ENCODE measurements at places on chromosomes 16 and 17.

DNA sequence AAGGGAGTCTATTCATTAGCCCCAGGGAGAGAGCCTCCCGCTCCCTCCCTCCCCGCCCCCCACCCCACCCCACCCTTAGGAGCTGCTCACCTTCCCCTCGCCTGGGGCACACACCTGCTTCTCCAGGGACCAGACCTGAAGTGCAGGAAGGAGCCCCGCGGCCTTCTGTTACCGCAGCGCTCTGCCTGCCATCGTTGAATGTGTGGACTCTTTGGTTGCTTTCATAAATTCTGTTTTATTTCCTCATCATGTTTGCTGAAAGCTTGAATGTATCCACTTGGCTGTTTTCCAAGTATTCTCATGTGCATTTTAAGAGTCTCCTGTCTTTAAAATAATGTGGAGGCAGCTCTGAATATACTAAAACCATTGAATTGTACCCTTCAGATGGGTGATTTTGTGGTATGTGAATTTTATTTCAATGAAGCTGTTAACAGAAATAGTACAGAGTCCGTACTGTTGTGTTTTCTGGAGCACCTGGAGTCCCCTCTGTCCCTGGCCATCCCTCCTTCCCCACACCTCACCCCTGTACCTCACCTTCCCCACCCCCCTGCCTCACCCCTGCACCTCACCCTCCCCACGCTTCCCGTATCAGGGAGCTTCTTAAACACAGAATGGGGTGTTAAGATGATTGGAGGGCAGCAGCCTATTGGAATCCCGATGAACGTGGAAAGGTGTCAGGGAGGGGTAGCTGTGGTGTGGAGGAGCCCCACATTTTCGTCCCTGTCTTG is 25.5 kb downstream of the RAB11FIP3 start:
- DNase-seq = no peak

GRCh38 chr17:49548506-49549310 is 27.0 kb upstream of the NXPH3 start:
- no peak for DNase-seq

- DNase-seq = no peak
Observed at GRCh38 chr16:87141402-87141801, 175.8 kb downstream of the C16orf95 start.

GRCh38 chr17:78821961-78822360 is 18.7 kb downstream of the USP36 start:
- no peak for DNase-seq

DNA sequence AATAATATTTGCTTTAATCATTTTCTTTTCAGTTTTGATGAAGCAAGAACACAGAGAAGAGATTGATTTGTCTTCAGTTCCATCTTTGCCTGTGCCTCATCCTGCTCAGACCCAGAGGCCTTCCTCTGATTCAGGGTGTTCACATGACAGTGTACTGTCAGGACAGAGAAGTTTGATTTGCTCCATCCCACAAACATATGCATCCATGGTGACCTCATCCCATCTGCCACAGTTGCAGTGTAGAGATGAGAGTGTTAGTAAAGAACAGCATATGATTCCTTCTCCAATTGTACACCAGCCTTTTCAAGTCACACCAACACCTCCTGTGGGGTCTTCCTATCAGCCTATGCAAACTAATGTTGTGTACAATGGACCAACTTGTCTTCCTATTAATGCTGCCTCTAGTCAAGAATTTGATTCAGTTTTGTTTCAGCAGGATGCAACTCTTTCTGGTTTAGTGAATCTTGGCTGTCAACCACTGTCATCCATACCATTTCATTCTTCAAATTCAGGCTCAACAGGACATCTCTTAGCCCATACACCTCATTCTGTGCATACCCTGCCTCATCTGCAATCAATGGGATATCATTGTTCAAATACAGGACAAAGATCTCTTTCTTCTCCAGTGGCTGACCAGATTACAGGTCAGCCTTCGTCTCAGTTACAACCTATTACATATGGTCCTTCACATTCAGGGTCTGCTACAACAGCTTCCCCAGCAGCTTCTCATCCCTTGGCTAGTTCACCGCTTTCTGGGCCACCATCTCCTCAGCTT is 45.0 kb downstream of the ESRP2 start:
- DNase-seq = no peak

GRCh38 chr16:89078172-89078571 is 15.5 kb upstream of the ACSF3 start:
- no peak for DNase-seq

- no peak for DNase-seq
Observed at GRCh38 chr17:3972281-3972731, 8.1 kb upstream of the ATP2A3 start.

GRCh38 chr17:7557775-7558543 is 591 bp upstream of the TNFSF13 start:
- DNase-seq = no peak

GRCh38 chr16:53465606-53466280 is 31.5 kb downstream of the RBL2 start:
- no peak for DNase-seq

GRCh38 chr17:67679721-67680120 is 38.0 kb upstream of the NOL11 start:
- no peak for DNase-seq

- DNase-seq = no peak
Observed at GRCh38 chr17:81217491-81217890, 5.3 kb downstream of the CEP131 start.

- DNase-seq = no peak
Observed at GRCh38 chr16:59053911-59054310, 319.8 kb upstream of the GOT2 start.

DNA sequence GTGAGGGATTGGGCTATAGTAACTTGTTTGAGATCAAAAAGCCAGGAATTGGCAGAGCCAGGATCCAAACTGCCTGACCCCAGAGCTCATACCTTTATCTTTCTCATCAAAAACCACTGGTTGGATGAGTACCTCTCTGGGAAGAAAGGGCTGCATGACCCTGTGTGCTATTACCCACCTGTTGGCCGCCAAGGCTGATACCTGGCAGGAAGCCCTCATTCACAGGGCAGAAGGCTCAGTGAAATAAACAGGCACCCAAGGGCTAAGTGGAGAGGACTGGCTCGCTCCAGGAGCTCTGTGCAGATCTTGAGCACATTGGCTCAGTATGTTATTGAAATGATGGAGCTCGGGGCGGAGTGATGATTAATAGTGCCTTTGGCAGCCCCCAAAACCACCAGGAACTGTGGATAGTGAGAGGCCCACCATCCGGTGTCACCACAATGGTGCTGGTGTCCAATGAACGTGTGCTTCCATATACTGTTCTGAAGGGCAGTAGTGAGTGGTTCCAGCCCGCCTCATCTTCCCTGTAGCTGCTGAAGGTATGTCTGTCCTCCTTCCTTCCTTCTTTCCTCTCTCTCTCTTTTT is 197.6 kb downstream of the MSI2 start:
- no peak for DNase-seq

GRCh38 chr16:81715358-81716196 is 63.5 kb upstream of the PLCG2 start:
- peak; percentile 61 for DNase-seq

- DNase-seq = no peak
Observed at GRCh38 chr17:34614698-34615097, 35.3 kb downstream of the TMEM132E start.

DNA sequence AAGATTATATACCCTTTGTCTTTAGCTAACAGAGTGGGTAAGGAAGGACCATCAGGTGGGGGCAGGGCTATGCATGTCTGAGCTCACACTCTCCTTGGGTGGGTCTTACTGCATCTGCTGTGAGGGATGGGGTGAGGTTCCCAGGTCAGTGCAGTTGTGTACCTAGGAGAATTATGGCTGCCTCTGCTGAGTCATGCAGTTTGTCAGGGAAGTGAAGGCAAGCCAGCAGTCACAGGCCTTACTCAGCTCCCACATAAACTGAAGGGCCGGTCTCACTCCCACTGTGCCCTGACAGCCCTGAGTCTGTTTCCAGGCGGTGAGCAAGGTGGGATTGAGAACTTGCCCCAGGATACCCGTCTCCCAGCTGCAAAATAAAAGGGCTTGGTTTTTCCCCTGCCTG is 328.6 kb downstream of the MAP2K6 start:
- DNase-seq = no peak

GRCh38 chr16:75317101-75317522 is 65.7 kb upstream of the BCAR1 start:
- DNase-seq = no peak

DNA sequence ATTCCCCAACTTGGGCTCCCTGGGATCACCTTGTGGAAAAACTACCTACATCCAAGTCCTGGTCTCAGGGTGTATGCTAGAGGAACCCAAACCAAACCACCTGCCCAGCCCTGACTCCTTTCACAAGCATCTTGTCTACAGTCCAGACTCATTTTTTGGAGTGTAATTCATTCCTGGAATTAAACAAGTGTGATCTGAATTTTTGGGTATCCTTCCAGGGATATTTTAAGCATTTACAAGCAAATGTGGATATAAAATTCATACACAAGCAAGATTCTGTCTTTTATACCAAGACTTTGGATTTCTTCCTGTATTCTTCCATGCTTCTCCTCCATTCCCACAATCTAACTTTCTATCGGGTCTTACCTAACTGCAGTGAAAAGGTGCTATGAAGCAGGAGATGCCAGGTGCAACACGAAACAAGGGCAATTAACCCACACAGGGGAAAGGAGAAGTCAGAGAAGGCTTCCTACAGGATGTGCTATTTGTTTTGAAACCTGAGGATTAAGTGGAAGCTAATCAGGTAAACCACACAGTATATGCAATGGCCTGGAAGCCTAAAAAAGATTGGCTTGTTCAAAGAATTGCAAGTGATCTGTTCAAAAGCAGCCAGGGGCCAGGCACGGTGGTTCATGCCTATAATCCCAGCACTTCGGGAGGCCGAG is 417.2 kb upstream of the C16orf82 start:
- DNase-seq = no peak

GRCh38 chr17:55661256-55661758 is 61.4 kb downstream of the TMEM100 start:
- no peak for DNase-seq

- DNase-seq = no peak
Observed at GRCh38 chr17:45013021-45013997, 38.1 kb downstream of the DCAKD start.

DNA sequence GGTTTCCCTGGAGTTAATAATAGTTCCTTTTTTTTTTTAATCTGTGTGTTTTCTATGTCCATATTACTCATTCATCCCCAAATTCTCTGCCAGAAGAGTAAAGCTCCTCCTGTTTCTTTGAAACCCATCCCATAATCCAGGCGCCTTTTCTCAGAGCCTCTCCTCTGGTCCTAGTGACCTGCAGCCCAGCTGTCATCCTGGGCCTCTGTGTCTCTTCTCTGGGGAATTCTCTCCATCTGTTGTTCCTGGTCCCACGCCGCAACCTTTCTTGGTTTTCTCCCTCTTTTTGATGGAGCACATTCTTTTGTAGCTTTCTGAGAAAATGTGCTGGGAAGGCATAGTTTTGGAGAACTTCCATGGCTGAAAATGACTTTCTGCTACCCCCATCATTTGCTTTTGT is 10.2 kb downstream of the KATNB1 start:
- no peak for DNase-seq

DNA sequence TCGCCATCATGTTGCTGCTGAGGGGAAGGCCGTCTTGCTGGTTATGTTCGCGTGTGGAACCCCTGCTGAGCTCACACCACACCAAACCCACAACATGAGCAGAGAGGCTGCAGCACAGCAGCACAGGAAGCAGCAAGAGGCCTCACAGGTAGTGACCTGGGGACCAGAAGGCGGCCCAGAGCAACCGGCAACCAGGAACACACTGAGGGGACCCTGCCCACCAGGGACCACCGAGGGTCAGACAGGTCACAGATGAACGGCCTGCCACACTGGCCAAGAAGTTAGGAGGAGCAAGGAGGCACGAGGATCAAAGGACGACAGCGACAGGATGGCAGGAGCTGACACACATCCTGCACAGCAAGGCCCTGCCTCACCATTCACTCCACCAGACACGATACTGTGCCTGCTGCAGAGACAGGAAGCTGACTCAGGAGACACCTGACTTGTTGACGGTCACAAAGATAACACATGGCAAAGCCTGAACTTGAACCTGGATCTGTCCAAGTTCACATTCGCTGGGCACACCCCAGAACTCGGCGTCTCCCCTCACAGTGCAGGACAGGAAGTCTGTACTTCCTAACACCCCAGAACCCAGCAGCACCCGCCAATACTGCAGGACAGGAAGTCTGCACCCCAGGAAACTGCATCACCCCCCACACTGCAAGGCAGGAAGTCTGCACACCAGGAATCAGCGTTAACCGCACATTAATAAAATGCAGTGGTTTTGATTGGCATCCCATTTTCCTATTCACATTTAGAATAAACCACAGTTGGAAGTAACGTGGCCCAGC is 98.5 kb downstream of the ZNF778 start:
- DNase-seq = peak; percentile 78

DNA sequence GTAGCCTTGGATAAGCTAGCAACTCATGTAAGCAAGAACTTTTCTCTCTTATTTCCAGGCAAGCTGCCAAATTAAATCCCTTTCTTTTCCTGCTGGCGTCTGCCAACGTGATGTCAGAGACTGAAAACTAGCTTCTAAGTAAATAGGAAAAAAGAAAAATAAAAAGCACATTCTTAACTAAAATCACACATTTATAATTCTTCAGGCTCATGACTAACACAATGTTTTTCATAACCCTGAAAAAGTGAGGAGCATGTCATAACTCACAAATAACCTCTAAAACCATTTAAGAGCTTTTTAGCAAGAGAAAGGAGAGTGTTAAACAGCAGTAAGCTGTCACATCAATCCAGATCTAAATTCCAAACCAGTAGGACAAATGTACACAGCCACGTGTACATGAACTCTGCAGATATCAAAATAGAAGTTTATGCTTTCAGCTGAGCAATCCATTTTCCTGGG is 110.0 kb downstream of the N4BP1 start:
- no peak for DNase-seq

DNA sequence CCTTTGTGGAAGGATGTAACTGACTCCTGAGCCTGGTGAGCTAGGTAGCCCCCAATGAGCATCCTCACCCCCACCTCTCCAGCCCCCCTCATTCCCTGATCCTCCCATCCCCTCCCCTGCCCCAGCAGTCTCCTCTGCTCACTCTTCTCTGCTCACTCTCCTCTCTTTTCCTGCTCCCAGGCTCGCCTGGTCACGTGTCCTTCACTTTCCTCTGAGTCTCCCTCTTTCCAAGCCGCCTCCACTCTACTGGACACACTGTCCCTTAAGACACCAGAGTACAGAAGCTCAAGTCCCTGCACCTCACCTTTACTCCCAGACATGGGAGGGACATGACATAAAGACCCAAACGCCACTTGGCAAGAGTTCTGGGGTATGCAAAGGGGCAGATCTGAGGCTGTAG is 76.3 kb upstream of the RBL2 start:
- DNase-seq = no peak

- DNase-seq = no peak
Observed at GRCh38 chr16:76931186-76931585, 259.8 kb upstream of the MON1B start.

- DNase-seq = no peak
Observed at GRCh38 chr16:29719063-29719462, 26.7 kb downstream of the C16orf54 start.

- DNase-seq = no peak
Observed at GRCh38 chr16:57091975-57092785, at the start of gene CPNE2. Gene CPNE2 (plus strand): TSS chr16:57092583. CDS start chr16:57110743, 18,160 bp downstream.

Measured in naive thymus-derived CD8-positive, alpha-beta T cell (primary cell).